Activated naive CD4-positive, alpha-beta T cell treated with anti-CD3 and anti-CD28 coated beads, Interleukin-2, amount 10 ng/mL, durations not matched to agents 7 days and 5 days (primary cell): ENCODE measurements at places on chromosomes 3 and 15.

DNA sequence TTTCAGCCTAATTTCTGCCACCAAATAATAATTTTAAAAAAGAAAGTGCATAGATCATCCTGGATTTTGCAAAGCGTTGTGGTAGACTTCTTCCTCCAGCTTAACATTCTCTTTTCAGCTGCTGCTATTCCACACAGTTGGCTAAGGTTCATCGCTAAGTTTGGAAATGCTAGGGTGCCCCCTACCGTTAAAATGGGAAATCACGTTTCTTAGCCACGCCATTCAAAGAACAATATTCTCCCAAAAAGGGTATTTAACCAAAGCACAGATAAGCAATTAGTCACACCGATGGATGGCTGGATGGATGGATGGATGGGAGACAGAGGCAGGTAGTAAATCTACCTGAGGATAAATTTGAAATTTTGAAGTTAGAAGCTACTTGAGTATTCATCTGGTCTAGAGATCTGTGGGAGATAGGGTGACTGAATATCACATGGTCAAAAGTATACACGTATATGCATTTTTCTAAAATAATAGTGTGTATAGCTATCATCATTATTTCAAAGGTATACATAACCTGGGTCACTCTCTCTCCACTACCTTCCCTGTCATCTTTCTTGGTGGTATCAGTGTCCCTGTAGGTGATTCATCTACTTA is 67.2 kb downstream of the EFHB start:
- no peaks in the 10 kb centered on the region for H3K4me1 ChIP-seq
- DNase-seq, result peak; percentile 56
- no peaks in the 10 kb centered on the region for H3K36me3 ChIP-seq
- H3K27ac ChIP-seq, result no peak overlapping the region
- no peak overlapping the region for H3K4me3 ChIP-seq
- H3K27me3 ChIP-seq, result peaks cover 5% of the 10 kb centered on the region

GRCh38 chr3:193776626-193777358 is 183.8 kb downstream of the OPA1 start:
- H3K4me1 ChIP-seq, result peaks cover 34% of the 10 kb centered on the region
- H3K36me3 ChIP-seq, result no peaks in the 10 kb centered on the region
- peak overlapping the region; percentile 27 for H3K4me3 ChIP-seq
- peaks cover 47% of the 10 kb centered on the region for H3K27me3 ChIP-seq
- DNase-seq, result peak; percentile 38
- H3K27ac ChIP-seq, result no peak overlapping the region

DNA sequence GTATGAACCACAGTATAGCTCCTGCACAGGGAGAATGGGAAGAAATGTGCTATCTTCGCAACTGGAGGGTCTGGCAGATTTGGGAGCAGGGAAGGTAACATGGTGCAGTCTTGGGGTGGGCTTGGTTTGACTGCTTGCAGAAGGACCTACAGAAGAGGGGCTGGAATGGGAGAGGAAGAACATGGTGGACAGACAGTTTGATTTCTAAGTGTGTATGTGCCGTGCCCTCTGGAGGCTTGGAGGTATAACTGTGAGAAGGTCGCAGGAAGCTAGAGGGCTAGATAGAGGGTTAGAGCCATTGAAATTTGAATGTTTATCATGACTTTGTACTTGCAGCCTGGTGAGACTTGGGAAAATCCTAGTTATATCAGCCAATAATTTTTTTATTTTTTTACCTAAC is 169.2 kb downstream of the SQOR start:
- peaks cover 7% of the 10 kb centered on the region for H3K27me3 ChIP-seq
- no peak for DNase-seq
- H3K27ac ChIP-seq, result no peak overlapping the region
- H3K4me1 ChIP-seq, result no peaks in the 10 kb centered on the region
- no peaks in the 10 kb centered on the region for H3K36me3 ChIP-seq

DNA sequence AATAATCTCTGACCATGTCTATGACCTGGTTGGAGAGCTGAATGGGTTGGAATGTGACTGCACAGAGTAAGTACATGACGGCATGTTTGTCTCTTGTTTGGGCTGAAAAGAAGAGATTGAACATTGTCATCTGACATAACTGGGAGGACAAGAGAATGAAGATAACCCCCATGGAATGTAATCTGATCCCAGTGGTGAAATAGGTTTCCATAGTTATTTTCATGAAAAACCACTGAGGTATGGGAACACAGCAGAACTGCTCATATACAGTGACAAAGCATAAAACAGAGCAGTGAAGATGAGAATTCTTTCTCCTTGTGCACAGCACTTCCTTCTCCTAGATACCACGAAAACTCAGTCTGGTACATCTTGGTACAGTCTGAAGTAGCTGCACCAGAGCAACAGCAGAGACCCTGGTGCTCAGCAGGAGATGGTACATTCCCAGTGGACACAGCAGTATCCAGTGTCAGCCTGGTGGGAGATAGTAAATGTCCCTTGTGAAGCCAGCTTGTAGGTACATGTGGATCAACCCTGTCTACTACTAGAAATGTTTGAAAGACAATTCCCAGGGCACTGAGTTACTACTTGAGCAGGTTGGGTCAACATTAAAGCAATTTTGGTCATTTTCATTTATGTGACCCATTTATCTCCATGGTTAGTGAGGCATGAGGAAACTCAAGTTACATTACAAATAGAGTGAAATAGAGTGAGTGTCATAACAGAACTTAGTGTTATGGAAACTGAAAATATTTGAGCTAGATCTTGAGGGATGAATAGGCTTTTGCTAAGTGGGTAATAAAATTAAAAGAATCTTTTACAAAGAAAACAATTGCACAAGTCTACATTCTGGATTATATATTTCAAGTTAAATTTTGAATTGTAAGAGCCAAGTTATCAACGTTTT is 178.3 kb downstream of the SUCNR1 start:
- no peaks in the 10 kb centered on the region for H3K4me1 ChIP-seq
- no peak for DNase-seq
- H3K36me3 ChIP-seq, result no peaks in the 10 kb centered on the region
- no peak overlapping the region for H3K27ac ChIP-seq
- H3K27me3 ChIP-seq, result peaks cover 8% of the 10 kb centered on the region

DNA sequence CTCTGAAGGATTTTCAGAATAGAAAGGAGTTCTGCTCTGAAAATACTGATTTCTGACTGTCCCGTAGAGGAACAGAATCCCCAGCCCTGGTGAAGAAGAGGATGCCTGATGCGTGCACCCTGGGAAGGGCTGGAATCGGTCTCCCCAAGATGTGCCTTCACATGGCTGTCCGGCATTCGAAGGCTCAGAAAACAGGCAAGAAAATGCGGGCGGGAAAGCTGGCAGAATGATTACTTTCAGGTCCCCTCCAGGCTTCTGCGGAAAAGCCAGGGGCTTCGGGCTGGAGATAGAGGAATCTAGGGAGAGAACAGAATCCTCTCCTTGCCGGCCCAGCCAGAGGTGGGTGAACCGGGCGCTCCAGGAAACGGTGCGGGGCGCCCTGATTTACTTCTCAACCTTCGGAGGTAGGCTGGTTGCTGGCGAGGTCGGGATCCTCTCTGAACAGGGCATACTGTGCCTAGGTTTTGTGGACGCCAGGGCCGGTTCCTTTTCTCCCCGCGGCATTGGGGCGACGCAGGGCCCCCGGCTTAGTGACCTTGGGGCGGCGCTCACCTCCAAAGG is 2.5 kb downstream of the FOXL2NB start:
- H3K27ac ChIP-seq, result no peak overlapping the region
- peaks cover 3% of the 10 kb centered on the region for H3K36me3 ChIP-seq
- no peak overlapping the region for H3K4me3 ChIP-seq

- H3K4me3 ChIP-seq, result no peak overlapping the region
- peaks cover 12% of the 10 kb centered on the region for H3K4me1 ChIP-seq
- H3K27ac ChIP-seq, result no peak overlapping the region
- DNase-seq, result no peak
- peaks cover 20% of the 10 kb centered on the region for H3K27me3 ChIP-seq
- H3K36me3 ChIP-seq, result no peaks in the 10 kb centered on the region
These were observed 61.6 kb downstream of the CCR1 start for GRCh38 chr3:46146548-46146947.

GRCh38 chr3:168865022-168865551 is 769.4 kb upstream of the GOLIM4 start:
- no peaks in the 10 kb centered on the region for H3K36me3 ChIP-seq
- no peak overlapping the region for H3K4me3 ChIP-seq
- H3K27ac ChIP-seq, result no peak overlapping the region
- no peak for DNase-seq
- no peaks in the 10 kb centered on the region for H3K4me1 ChIP-seq

DNA sequence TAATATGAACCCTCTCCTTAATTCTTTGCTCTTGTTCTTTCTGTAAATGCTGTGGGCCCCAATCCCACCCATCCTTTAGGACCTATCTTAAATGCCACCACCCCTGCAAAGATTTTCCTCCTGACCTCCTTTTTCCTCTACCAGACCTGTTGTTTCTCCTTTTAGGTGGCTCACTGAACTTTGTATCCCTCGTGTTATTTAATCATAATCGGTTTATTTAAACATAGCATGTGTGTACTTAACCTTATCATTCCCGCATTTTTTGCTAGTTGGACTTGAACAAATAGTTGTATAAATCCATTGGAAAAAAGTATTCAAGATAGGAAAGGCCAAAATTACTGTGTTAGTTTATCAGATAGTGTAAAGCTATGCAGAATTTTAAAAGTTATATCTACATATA is 988 bp upstream of the NFKBIZ start:
- no peaks in the 10 kb centered on the region for H3K27me3 ChIP-seq
- H3K4me1 ChIP-seq, result peaks cover 37% of the 10 kb centered on the region
- DNase-seq, result no peak
- H3K4me3 ChIP-seq, result peak overlapping the region; percentile 86
